ENCODE measurements at places on chromosomes 16 and 17.

GRCh38 chr17:76982408-76983074, 114.3 kb downstream of the MGAT5B start:
- no peak for DNase-seq

- no peak for DNase-seq
These were observed 3.2 kb downstream of the ATP2C2 start for GRCh38 chr16:84371553-84371865.

GRCh38 chr17:64323774-64324173, 60.7 kb upstream of the TEX2 start:
- no peak for DNase-seq

GRCh38 chr17:27315796-27316465, 22.0 kb downstream of the WSB1 start:
- DNase-seq = no peak

GRCh38 chr16:69768666-69769065, 6.5 kb downstream of the WWP2 start:
- DNase-seq = no peak

DNA sequence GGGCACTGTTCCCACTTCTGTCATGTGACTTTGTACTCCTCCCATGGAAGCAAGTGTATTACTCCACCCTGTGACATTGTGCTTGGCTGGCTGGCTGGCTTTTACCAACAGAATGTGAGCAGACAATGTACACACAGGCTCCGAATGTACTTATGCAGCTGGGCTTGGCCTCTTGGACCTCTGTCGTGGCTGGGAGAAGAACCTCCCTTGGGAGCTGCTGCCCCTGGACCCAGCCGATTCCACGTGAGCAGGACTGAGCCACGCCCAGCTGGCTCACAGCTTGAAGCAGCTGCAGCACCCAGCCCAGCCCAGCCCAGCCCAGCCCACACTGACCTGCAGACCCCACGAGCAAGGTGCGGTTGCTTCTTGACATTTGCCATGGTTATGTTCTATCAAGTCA, 177.5 kb downstream of the RBFOX3 start:
- DNase-seq = no peak

DNA sequence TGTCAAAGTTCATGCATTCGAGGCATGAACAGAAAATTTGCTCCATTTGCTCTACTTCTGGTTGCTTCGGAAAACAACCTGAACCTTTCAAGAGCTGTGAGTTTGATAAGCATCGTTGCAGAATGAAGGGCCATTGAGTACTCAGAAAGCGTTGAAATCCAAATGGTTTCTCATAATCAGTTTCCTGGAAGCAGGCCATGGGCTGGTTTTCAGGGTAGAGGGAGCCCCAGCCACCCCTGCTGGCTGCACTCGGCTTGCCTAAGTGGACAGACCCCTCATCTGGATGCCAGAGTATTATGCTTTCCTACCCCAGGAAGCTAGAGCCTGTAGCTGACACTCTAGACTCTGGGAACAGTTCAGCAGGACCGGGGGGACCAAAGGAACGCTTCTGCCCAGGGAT, 24.4 kb downstream of the SCNN1G start:
- no peak for DNase-seq

DNA sequence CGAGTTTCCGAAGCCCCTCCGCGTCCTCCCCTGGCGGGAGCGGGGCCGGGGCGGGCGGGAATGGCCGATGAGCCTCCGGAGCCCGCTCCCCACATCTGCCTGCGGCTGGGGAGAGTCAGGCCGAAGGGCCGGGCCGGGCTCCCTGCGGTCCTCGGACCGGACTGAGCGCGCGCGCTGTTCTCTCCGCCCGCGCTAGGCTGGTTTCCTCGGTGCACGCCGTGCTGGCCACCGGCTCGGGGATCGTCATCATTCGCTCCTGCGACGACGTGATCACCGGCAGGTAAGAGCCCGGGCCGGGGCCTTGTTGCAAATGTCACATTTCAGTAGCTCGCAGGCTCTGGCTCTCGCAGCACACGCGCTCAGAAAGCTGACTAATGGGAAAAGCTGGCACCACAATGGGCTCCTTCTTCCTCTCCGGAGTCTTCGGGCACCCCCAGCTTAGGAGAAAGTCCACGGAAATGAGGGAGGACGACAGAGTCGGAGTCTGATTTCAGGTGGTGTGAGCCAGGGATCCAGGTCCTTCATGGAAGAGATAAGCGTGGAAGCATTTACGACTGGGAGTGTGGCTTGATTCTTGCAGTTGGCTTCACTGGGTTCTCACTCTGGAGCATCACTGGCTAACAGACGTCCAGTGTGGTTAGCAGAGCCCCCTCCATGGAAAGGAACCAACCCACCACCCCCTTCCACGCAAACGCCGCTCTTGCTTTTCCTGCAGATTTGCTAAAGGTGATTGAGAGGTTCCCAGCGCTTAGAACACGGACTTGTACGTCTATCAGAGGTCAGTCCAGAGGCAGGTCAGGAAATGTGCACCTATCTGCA, 715 bp downstream of the TLCD3A start:
- no peak for DNase-seq

DNA sequence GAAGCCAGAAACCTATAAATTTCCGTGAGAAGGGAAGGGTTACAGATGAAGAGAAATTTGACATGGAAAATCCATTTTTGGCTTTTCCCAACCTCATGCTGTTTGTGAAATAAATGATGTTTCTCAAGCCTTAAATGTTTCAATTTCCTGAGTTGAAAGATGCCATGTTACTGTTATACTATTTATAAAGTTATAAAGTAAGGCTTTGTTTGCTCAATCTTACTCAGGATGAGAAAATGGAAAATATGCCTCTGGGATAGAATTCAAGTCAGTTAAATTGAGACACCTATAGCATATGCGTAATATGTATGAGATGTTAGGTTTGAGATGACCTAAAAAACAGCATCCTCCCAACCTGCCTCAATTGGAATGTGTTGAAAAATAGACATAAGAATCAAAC, 19.9 kb upstream of the FAM20A start:
- no peak for DNase-seq

DNA sequence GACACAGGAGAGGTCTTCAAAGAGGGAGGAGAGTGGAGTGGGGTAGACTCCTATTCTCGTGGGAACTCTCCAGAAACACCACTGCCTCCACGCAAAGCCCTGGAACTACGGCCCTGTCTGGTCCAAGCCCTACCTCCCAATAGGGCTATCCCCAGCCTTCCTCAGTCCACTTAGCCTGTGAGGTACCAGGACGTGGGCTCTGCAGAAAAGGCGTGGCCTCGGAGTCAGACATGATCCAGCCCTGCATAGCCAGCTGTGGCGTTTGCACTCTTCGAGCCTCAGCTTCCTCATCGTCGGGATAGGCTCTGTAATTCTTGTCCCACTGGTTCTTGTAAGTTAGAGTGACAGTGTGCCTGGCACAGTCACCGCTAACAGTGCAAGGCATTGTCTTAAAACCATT, 13.8 kb downstream of the ENDOV start:
- DNase-seq = no peak

- DNase-seq = no peak
These were observed 11.1 kb downstream of the PLLP start for GRCh38 chr16:57273359-57273758.

DNA sequence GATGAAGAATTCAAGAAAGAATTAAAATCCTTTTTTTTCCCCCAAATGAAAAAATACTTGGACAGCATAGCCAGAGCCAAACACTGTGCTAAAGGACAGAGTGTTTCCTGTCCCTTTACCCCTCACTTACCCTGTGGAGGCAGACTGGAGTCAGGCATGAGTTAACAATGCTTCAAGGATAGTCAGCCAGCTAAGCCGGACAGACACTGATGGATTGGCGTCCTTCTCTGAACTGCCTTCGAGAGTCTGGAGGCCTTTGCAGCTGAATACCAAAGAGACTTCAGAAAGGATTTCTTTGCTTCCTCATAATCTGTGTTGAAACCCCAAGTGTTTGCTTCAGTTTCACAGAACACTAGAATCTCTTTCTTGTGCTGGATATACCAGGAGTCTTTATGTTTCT, 4.6 kb downstream of the METTL9 start:
- DNase-seq = no peak

DNA sequence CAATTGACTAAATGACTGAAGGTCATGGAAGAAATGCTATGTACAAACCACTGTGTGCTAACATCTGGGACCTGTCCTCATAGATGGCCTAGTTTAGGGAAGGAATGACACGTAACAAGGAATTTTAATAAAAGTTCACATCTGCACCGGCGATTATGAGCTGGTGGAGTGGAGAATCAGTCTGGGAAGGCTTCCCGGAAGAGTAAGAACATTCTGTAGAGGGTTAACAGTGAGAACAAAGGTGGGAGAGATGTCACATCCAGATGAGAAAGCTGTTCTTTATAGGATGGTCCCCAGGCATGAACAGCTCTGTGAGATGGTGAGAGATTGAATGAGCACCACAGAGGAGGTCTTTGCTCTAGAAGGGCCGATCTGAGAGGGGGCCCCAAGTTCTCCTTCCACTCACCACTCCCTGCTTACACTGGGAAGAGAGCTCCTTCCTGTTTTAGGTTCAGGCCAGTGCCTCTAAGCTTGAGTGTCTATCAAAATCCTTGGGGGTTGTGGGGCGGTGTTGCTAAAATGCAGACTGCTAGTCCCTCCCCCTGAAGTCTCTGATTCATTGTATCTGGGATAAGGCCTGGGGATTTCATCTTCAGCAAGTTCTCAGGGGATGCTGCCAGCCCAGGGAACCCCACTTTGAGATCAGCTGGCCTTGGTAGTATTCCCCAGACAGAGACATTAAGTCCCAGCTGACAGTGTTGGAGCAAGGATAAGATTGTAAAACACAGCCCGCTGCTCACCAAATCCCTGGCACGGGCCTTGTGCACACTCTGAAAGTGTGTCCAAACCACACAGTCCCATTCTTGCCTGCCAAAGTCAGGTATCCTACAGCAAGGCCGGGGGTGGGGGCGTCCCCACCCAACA, 294.7 kb upstream of the MAF start:
- no peak for DNase-seq

DNA sequence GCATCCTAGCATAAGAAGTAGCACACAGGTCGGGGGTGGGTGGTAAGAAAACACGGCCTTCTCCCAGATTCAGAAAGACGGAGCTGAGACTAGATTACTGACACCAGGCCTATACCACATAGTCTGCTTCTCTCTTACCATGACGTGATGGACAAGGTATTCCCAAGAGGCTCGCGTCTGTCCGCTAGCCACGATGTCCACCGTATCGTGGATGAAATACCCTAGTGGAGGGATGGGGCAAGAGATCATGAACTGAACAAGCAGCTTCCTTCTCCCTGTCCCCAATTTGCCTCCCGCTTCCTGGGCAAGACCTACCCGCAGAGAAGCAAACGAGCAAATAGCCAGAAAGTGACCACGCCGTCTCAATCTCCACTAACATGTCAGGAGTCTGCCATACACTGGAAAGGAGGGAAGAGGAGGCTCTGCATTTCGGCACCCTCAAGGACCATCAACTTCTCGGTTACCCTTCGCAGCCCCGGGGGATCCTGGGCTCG, 820 bp downstream of the TLCD1 start:
- DNase-seq = no peak

- DNase-seq = no peak
These were observed 6.3 kb upstream of the ZCCHC14 start for GRCh38 chr16:87499189-87499486.

DNA sequence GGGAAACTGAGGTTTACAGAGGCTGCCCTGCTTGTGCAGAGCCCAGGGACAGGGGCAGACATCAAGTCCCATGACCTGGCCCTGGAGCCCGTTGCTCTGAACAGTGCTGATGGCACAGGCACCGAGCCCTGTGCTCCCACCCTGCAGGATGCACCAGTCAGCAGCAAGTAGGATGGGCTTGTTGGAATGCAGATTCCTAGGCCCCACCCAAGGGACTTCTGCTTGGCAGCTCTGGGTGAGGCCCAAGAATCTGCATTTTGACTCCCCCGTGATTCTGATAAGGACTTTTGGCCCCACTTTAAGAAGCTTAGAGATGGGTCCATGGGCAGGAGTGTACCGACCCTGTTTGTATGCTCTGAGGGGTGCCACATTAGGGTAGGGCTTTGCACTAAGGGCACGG, 23.3 kb downstream of the LASP1 start:
- DNase-seq = no peak

DNA sequence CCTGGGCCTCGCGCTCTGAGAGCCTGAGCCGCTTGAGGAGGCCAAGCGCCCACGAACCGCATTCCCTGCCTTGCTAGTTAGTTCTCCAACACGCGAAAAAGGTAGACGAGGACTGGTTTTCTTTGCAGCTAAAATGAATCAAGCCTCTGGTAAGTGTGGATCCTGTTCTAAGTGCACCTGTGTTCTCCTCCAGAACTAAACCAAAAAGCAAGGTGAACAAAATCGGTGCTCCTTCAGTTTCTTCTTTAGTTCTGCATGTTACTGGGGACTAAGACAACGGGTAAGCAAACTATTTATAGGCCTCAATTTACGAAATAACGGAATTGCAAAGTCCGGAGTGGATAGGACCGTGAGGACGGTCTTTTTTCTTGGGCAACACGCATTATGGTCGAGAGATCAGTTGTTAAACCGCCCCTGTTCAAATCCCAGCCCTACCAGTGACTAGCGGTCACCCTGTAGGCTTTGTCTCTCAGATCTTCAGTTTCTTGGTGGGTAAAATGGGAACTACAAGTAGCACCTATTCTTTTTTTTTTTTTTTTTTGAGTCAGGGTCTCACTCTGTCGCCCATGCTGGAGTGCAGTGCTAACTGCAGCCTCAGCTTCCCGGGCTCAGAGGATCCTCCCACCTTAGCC, 993 bp upstream of the ANKRD11 start:
- no peak for DNase-seq

GRCh38 chr17:74742153-74742515, 5.1 kb downstream of the RAB37 start:
- no peak for DNase-seq

- DNase-seq = no peak
These were observed 69.3 kb downstream of the SCNN1B start for GRCh38 chr16:23371368-23371767.

- DNase-seq = no peak
These were observed 47.0 kb downstream of the FZD2 start for GRCh38 chr17:44604116-44604761.

GRCh38 chr16:72234387-72234786, 62.4 kb upstream of the PMFBP1 start:
- no peak for DNase-seq

- DNase-seq = no peak
These were observed 498 bp downstream of the PIMREG start for GRCh38 chr17:6444571-6445335.
